ENCODE measurements at places on chromosomes 16 and 17. TPM values are rescaled to one million over a fixed set of nuclear protein-coding genes. Genes with fewer than 3 reads are reported as not detected.

DNA sequence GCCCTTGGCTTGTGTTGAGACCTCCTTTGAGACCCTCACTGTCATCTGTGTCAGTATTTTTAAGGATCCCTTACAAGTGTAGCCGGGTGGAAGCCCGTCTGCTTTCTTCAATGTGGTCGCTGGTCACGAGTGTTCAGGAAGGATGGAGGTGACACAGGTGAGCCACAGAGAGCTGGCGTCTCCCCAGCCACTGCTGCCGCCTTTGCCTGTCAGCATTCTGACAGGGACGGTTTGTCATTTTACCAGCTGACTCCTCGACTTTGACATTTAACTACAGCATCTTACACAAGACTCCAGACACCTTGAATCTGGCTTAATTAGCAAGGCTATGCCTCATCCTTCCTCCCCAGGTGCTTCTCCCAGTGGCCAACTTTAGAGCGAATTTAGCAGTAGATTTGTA is 56.3 kb upstream of the MPHOSPH6 start:
- H3K36me3 ChIP-seq: no peaks in the 10 kb centered on the region
- H3K4me3 ChIP-seq: no peak overlapping the region
- no peak for DNase-seq
- H3K4me1 ChIP-seq: no peaks in the 10 kb centered on the region
- no peaks in the 10 kb centered on the region for H3K27me3 ChIP-seq

- H3K27ac ChIP-seq: no peak overlapping the region
- H3K36me3 ChIP-seq: no peaks in the 10 kb centered on the region
- no peak overlapping the region for H3K4me3 ChIP-seq
- DNase-seq: no peak
Observed at GRCh38 chr17:70095455-70095854, 20.4 kb downstream of the KCNJ16 start.

DNA sequence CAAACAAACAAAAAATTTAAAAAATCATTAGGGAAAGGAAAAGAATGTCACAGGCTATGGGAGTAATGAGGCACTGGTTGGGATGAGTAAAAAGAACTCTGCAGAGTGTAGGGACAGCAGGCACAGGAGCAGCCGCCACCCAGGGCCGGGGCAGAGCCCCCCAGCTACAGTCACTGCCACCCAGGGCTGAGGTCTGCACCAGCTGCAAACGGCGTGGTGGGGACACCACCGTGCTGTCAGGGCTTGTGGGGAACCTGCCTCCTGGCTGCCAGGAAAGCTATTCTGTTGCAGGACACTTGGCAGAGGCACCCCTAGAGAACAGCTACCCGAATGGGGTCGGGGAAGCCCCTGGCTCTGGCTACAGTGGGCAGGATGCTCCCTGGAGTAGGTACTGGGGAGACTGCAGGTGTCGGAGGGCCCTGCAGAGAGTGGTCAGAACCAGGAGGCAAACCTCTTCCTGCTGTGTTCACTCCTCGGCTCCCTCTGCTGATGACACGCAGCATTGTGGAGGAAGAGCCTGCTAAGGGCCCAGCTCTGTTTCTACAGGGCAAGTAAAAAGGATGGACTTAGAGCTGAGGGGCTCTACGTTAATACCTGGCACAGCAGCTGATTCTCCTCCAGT is 32.3 kb upstream of the CAPN15 start:
- DNase-seq: no peak
- H3K27me3 ChIP-seq: no peaks in the 10 kb centered on the region
- H3K27ac ChIP-seq: no peak overlapping the region
- H3K4me3 ChIP-seq: no peak overlapping the region

The ACAP1 gene
- total RNA-seq: 51.4 TPM

The ZFPM1 gene
- 7.0 TPM for total RNA-seq

The RHBDF1 gene
- 45.0 TPM for total RNA-seq

The ATAD5 gene
- 4.4 TPM for total RNA-seq

- H3K4me1 ChIP-seq: peaks cover 10% of the 10 kb centered on the region
- peaks cover 63% of the 10 kb centered on the region for H3K36me3 ChIP-seq
- no peaks in the 10 kb centered on the region for H3K27me3 ChIP-seq
- no peak overlapping the region for H3K4me3 ChIP-seq
- no peak for DNase-seq
- H3K27ac ChIP-seq: no peak overlapping the region
Observed at GRCh38 chr17:40035162-40035559, 19.0 kb downstream of the MED24 start.

The GLG1 gene
- 116 TPM for total RNA-seq

The SLC16A6 gene
- total RNA-seq: 4.1 TPM

- no peaks in the 10 kb centered on the region for H3K4me1 ChIP-seq
- DNase-seq: no peak
- no peak overlapping the region for H3K4me3 ChIP-seq
- H3K36me3 ChIP-seq: no peaks in the 10 kb centered on the region
- no peak overlapping the region for H3K27ac ChIP-seq
Observed at GRCh38 chr16:23286131-23286532, 16.0 kb upstream of the SCNN1B start.

- peak; percentile 89 for DNase-seq
- no peaks in the 10 kb centered on the region for H3K27me3 ChIP-seq
- H3K27ac ChIP-seq: peak overlapping the region; percentile 94
- no peaks in the 10 kb centered on the region for H3K36me3 ChIP-seq
Observed at GRCh38 chr17:77465358-77466041, 324.7 kb downstream of the SEC14L1 start.

The PTX4 gene
- not detected for total RNA-seq

DNA sequence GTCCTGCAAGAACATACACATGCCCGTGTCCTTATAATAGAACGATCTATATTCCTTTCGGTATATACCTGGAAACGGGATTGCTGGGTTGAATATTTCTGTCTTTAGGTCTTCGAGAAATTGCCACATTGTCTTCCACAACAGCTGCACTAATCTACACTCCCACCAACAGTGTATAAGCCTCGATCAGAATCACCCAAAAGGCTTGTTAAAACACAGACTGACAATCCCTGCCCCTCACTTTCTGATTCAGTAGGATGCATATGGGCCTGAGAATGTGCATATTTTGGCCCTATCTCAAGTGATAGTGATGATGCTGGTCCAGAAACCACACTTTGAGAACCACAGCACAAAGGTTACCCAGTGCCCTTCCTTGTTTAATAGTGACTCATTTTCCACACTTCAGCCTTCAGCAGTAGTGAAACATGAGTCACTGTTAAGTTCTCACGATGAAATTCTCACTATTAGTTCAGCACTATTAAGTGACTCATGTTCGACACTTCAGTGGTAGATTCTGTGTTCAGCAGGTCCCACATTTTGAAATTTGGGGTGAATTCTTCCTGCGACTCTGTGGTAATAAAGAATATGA is 215.6 kb downstream of the GRIN2A start:
- no peaks in the 10 kb centered on the region for H3K36me3 ChIP-seq
- no peak for DNase-seq

The TNFSF12 gene
- 50.5 TPM for total RNA-seq

The MAP1LC3B gene
- 75.9 TPM for total RNA-seq

- H3K27ac ChIP-seq: peak overlapping the region; percentile 63
- peak overlapping the region; percentile 14 for H3K4me3 ChIP-seq
- H3K27me3 ChIP-seq: no peaks in the 10 kb centered on the region
- peaks cover 15% of the 10 kb centered on the region for H3K4me1 ChIP-seq
Observed at GRCh38 chr17:78272181-78272913, 40.9 kb downstream of the TMEM235 start.

- DNase-seq: no peak
- H3K27me3 ChIP-seq: no peaks in the 10 kb centered on the region
- H3K27ac ChIP-seq: no peak overlapping the region
- peaks cover 16% of the 10 kb centered on the region for H3K4me1 ChIP-seq
Observed at GRCh38 chr17:3907483-3908216, 8.6 kb downstream of the P2RX1 start.

The EPX gene
- not detected for total RNA-seq

The GALR2 gene
- total RNA-seq: not detected

GRCh38 chr16:58727028-58727781 is 6.9 kb downstream of the GOT2 start:
- H3K27me3 ChIP-seq: no peaks in the 10 kb centered on the region
- H3K27ac ChIP-seq: no peak overlapping the region
- H3K4me1 ChIP-seq: peaks cover 1% of the 10 kb centered on the region
- H3K36me3 ChIP-seq: no peaks in the 10 kb centered on the region
- no peak for DNase-seq
- no peak overlapping the region for H3K4me3 ChIP-seq

DNA sequence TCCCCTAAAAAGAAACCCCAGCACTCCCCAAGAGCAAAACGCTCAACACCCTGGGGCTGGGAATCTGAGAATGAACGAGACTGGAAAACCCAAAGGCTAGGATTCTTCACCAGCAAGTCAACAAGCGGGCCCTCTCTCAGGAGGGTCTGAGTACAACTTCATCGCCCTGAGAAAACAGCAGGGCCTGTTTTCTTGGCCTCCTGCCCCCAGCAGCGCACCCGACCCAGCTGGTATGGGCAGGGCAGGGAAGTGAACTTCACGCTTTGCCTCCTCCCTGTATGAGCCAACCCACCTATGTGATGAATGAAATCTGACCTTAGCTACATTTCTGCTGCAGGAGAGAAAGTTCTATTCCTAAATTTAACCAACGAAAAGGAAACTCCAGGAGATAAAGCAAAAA is 11.1 kb downstream of the NUDT16L1 start:
- H3K27me3 ChIP-seq: no peaks in the 10 kb centered on the region
- DNase-seq: no peak
- H3K36me3 ChIP-seq: peaks cover 73% of the 10 kb centered on the region
- no peak overlapping the region for H3K4me3 ChIP-seq

DNA sequence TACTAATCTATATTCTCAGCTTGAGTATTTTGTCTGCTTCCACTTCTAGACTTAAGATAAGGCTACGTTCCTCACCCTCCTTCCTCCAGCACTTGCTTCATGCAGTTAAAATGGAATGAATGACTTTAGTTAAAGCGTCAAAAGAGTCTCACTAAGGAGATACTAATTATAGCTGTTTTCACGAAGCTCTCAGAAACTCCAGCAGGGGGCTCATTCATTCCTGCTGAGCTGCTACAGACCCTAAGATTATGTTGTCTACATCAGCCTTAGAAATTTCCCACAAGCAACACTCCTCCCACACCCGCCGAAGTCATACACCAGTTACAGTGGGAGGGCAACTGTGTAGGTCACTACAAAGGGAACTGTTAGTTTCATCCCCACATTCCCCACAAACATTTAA is 57.0 kb upstream of the KIFC3 start:
- H3K36me3 ChIP-seq: no peaks in the 10 kb centered on the region
- no peaks in the 10 kb centered on the region for H3K4me1 ChIP-seq
- DNase-seq: no peak

The CLEC19A gene
- 0.39 TPM for total RNA-seq

The APOBR gene
- total RNA-seq: 6.2 TPM

The INPP5K gene
- total RNA-seq: 41.9 TPM

The WSCD1 gene
- total RNA-seq: 3.9 TPM

GRCh38 chr17:61440697-61441096 is 11.5 kb upstream of the TBX4 start:
- DNase-seq: no peak
- peaks cover 16% of the 10 kb centered on the region for H3K27me3 ChIP-seq
- no peak overlapping the region for H3K4me3 ChIP-seq

DNA sequence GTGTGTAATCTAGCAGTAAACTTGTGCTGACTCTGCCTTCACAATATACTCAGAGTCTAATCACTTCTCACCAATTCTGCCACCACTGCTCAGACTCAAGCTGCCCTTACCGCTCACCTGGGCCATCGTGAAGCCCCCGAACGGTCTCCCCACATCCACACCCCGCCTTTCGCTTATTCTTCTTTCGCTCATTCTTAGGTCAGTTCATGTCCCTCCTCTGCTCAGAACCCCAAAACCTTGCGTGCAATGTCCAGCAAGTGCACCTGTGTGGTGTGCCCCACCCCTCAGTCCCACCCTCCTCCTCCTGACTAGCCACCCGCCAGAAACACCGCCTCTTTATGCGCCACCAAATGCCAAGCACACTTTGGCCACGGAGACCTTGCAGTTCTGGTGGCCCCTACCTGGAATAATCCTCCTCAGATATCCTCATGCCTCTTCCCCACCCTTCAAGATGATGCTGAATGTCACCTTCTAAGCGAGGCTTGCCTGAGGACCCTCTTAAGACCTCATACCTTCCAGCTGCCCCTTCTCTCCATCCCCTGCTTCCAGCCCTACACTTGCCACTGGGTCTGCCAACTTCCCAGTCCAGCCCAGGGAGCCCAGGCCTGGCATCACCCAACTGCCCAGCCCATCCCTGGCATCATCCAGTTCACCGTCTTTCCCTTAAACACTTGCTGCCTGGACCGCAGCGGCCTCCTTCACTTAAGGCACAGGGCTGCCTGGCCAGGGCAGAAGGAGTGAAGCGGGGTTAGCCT is 34.3 kb upstream of the RBFOX3 start:
- no peak overlapping the region for H3K4me3 ChIP-seq
- H3K36me3 ChIP-seq: no peaks in the 10 kb centered on the region

The CDRT15 gene
- not detected for total RNA-seq

- H3K4me1 ChIP-seq: peaks cover 13% of the 10 kb centered on the region
- H3K27ac ChIP-seq: peak overlapping the region; percentile 82
- H3K36me3 ChIP-seq: no peaks in the 10 kb centered on the region
- no peak for DNase-seq
Observed at GRCh38 chr17:690361-690760, 24.3 kb downstream of the VPS53 start.

The CISD3 gene
- 49.2 TPM for total RNA-seq

DNA sequence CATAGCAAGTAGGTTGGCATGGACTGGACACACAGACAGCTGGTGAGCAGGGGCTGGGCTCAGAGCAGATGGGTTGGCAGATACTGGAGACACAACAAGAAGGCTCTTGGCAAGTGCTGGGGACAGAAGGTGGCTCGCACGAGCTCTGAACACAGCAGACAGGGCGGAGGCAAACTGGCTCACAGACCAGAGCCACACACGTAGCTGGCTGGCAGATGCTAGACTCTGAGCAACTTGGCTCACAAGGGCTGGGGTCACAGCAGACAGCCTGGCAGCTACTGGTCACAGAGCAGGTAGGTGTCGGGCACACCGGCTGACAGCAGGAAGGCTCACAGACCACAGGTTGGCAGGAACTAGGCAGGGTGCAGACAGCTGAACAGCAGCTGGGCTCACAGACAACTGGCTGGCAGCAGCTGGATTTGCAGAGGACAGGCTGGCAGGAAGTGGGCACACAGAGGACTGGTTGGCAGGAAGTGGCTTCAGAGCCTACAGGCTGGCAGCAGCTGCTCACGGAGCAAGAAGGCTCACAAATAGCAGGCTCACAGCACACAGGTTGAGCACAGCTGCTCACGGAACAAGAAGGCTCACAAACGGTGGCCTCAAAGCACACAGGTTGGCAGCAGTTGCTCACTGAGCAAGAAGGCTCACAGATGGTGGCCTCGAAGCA is 725 bp downstream of the KRTAP16-1 start:
- H3K4me1 ChIP-seq: peaks cover 19% of the 10 kb centered on the region
- DNase-seq: no peak
- H3K4me3 ChIP-seq: no peak overlapping the region
- H3K27ac ChIP-seq: no peak overlapping the region
- no peaks in the 10 kb centered on the region for H3K36me3 ChIP-seq
- H3K27me3 ChIP-seq: no peaks in the 10 kb centered on the region

The STX1B gene
- total RNA-seq: 0.50 TPM

GRCh38 chr16:67517661-67518423 is 10.8 kb upstream of the RIPOR1 start:
- no peaks in the 10 kb centered on the region for H3K36me3 ChIP-seq
- no peak overlapping the region for H3K4me3 ChIP-seq
- no peaks in the 10 kb centered on the region for H3K4me1 ChIP-seq
- DNase-seq: no peak
- no peak overlapping the region for H3K27ac ChIP-seq

The RNF43 gene
- 6.8 TPM for total RNA-seq

The TMEM238L gene
- total RNA-seq: not detected

GRCh38 chr16:62170642-62171041 is 134.4 kb upstream of the CDH8 start:
- DNase-seq: no peak
- H3K4me1 ChIP-seq: no peaks in the 10 kb centered on the region
- H3K4me3 ChIP-seq: no peak overlapping the region
- H3K27ac ChIP-seq: no peak overlapping the region
- H3K36me3 ChIP-seq: no peaks in the 10 kb centered on the region

Data from left lung (tissue), 14 donors.